ENCODE measurements at places on chromosomes 3 and 15.

- DNase-seq: peak; percentile 84
Observed at GRCh38 chr3:54917174-54917573, 10.7 kb downstream of the LRTM1 start.

DNA sequence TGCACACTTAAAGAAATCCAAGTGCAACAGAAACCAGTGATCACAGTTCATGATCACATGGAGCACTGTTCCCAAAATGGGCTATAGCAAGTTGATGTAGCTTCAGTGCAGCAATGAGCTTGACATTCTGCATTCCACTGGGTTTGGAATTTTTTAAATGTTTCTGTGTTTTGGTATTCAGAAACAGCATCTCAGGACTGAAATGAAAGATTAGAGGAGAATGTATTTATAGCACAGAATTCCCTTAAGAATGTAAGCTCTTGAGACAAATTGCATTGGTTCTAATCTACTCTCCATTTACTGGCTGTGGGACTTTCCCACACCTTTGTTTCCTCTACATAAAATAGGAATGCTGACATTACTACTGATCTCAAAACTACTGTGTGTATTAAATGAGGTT, 162.7 kb downstream of the FGF12 start:
- no peak for DNase-seq

DNA sequence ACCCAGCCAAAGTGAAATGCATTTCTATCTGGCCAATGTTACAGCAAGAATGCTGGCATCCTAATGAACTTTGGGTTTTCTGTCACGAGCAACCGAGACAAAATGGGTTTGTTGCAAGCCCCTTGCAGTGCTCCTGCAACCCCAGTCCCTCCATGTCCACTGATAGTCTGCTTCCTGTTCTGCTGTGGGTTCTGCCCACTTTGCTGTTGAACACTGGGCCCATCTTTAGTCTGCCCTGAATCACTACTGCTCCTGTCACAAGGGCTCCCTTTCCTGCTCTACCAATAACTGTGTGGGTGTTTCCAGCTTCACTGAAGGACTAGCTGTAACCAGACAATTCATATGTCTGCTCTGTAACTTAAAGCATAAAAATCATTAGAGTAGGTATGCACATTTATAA, 12.7 kb upstream of the OXSR1 start:
- DNase-seq: no peak

- peak; percentile 44 for DNase-seq
Observed at GRCh38 chr3:14324224-14324944, 78.0 kb upstream of the SLC6A6 start.

DNA sequence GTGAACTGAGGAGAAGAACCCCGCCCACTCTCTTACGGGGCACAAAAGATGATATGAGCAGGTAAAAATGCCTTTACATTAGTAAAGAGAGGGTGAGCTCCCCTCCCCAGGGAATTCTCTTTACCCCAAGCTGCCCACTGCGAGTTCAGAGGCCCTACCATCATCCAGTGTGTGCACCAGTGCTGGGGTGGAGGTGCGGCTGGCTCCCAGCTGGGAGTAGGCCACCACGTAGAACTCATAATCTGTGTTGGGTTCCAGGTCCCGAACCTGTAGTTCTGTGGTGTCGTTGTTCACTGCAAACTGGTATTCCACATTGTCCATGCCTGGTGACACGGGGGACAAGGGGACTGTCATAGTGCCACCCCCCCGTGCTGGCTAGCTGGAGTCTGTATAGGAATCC, 17.1 kb upstream of the IGDCC3 start:
- no peak for DNase-seq

DNA sequence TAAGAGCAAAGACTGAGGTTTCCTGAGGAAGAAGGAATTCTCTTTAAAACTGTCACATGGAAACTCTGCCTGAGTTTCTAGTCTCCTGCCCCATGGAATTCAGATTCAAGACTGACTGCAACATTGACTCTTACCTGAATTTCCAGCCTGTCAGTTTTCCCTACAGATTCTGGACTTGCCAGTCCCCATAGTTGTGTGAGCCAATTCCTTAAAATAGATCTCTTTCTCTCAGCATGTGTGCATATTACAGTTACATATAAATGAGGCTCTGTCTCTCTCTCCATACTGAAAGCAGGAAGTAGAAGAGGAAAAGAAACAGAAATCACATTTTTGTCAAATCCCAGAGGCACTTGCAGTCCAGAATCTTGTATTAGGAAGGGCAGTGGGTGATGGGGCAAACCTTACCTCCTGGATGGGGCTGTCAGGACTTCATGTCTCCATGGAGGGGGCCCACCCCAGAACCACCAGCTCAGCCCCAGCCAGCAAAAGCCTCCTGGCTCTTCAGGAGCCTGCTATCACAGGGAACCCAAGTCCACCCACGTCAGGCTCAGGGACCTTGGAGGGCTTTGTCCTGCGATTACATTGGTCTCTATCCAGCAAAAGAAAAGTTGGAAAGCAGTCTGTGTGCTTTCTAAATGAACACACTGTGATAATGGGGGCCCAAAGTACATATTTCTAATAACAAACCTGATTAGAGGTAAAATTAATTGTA, 18.8 kb upstream of the GOLGA8J start:
- no peak for DNase-seq

GRCh38 chr3:149871855-149872254, 58.8 kb downstream of the RNF13 start:
- no peak for DNase-seq

DNA sequence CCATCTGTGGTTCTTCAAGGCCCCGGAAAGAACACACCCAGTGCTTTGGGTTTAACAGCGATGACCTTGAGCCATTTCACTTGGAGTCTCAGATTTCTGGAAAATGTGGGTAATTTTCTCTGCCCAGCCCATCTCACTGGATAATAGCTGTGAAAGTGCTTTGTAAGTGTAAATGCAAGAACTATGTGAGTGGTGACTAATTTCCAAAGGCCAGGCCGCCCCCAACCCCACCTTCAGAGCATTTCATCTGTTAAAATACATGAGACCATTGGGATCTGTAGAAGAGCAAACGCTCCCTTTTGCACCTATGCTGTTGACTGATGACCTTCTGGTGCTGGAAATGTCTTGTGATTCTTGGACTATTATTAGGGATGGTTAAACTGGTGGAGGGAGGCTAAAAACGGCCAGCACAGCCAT, 196.8 kb upstream of the LPP start:
- DNase-seq: no peak

DNA sequence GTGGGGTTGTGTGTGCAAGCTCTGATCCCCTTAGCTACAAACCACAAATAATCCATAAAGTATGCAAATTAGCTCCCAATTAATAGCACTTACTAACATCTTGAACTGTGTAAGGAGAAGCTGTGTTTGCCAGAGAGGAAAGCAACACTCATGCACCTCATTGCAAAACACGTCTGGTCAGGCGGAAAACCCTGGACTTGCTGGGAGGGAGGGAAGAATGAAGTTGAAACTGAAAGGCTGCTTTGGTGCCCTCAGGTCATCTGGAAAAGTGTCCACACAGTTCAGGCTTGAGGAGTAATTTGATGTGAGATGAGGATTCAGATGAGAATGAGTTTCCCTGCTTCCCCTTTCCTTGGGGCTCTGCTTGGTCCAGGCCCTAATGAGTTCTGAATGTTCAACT, 185.5 kb upstream of the ANKRD28 start:
- no peak for DNase-seq

DNA sequence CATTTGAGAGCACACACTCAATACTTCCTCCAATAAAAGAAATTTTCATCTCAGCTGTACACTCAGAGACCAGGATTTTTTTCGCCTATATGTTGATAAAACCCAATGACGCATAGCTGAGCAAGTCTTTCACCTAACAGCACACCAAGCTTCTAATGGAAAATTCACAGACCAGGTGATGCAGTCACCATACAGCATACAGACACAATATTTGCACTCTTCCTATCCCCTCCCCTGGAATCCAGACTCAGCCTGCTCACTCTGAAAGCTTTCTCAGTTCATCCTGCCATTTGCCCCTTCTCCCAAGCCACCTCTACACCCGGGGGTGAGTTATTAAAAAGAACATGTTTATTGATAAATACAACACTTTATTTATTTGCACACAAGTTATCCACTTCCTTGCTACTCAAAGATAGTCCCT, 1.7 kb downstream of the TBC1D5 start:
- peak; percentile 33 for DNase-seq

DNA sequence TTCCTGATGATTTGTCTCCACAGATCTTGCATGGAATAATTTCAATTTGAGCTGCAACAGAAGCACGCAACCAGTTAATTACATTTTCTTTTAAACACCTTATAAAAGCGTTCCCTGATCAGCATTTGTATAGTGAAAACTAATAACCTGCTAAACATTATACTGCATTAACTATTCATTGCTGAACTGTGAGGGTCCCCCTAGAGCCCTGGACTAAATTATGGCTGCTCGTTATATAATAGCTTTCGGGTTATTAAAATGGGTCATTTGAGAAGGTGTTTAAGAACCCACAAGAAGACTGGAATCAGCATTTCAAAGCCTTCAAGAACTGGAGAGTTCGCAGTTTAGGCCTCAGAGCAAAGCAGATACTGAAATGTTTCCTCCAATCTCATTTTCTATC, 52.9 kb upstream of the ICE2 start:
- no peak for DNase-seq

DNA sequence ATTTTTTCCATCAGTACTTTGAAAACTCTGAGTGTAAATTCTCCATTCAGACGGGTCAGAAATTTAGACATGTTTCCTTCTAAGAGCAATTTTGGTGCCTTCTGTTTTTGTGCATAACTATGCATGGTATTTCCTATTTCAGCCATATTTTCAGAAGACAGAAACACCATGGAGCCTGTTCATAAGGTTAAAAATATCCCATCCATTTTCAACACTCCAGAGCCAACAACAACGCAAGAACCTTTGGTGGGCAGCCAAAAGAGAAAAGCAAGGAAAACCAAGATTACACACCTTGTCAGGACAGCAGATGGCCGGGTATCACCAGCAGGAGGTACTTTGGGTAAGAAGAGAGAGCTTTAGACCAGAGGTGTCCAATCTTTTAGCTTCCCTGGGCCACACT, 275.6 kb downstream of the BBX start:
- peak; percentile 60 for DNase-seq

- DNase-seq: no peak
Observed at GRCh38 chr15:52495125-52495524, 33.6 kb downstream of the MYO5A start.

GRCh38 chr15:65365229-65365628, 12.6 kb downstream of the IGDCC3 start:
- DNase-seq: no peak

DNA sequence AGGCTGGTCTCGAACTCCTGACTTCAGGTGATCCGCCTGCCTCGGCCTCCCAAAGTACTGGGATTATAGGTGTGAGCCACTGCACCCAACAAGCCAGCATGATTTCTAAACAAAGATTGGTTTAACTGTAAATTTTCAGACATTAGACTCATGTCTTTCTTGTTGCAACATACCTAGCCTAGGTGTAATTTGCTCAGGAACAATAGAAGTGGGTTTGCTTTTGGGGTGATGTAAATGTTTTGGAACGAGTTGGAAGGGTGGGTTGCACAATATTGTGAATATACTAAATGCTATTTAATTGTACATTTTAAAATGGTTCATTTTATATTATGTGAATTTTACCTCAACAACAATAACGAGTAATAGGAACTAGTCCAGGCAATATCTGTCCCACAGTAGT, 7.1 kb downstream of the CCR4 start:
- DNase-seq: no peak

DNA sequence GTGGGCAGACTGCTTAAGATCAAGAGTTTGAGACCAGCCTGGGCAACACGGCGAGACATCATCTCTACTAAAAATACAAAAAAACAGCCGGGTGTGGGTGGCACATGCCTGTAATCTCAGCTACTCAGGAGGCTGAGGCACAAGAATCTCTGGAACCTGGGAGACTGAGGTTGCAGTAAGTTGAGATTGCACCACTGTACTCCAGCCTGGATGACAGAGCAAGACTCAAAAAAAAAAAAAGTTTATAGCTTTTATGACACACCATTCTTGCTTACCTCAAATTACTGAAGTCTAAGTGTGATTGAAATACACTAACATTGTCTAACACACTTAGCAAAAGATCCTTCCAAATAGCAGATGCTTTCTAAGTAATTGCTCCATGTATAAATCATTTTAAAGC, 207.6 kb downstream of the STAG1 start:
- DNase-seq: peak; percentile 43

DNA sequence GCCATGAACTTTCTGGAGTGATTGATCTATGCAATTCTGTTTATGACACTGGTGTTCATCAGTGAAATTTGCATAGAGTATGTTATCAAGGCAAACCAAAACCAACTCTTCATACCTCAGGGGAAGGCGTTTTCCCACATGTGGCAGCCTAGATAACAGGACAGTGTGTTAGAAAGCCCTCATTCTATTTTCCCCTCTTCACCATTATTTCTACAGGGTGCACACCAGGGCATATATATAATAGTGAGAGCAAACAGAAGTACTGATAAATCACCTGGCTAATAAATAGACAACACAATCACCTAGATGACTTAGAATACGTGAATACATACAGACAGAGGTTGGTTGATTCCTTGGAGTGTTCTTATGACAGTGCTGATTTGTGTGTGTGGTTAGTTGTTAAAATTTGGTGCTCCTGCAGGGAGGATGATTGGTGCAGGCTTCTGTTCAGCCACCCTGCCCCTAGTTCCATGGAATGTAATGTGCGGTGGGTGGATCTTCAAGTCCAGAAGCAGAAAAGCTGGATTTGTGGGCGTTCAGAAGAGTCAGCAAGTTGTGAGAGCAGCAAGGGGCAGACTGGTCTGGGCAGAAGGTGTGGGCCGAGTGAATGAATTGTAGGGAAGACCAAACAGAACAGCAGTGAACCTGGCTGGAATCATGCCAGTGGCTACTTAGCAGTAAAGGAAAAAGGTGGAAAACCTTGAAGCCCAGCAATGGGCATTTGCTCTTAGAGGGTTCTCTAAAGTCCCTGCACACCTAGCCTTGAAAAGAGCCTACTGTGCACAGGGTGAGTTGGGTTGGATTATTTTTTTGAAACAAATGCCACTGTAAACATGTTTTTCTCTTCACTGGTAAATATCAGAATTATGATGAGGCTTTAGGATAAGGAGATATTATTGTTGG, 11.7 kb upstream of the RARRES1 start:
- DNase-seq: no peak

DNA sequence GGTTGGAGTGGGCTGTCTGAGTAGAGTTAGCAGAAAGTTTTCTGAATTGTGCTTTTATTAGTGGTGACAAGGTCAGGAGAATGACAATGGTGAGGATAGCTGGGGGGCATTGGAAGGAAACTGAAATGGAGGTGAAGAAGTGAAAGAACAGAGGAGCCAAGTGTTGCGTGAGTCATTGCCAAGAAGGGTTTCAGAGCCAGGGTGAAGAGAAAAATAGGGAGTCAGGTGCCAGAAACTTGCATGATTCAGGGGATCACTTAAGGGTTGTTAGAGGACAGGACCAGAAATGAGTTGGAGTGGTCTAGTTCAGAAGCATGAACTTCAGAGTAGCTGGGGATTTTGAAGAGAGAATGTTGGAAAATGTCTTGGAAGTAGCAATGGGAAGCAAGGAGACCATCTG, 86.0 kb upstream of the GALNT15 start:
- DNase-seq: no peak
